ENCODE measurements at places on chromosomes 1 and 21.
A peak's percentile ranks its signal among the peaks of the same experiment; 100 is the strongest.

GRCh38 chr1:9814619-9815018 lies 9.1 kb downstream of the CLSTN1 start:
- no peak for DNase-seq

DNA sequence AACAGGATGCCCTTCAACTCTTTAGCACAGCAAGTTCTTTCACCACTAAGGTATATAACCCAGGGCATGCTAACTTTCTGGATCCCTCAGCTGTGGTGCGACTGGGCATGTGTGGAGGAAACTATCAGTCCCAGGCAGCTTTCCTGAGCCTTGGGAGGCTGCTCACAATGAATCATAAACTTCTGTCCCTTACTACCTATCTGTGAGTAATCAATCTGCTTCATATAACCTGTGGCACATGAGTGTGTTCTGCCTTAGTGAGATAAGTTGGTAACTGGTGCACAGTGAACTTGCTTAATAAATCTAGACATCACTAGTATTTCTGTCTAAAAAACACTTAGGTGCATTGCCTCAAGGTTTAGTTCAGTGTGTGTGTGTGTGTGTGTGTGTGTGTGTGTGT lies 158.0 kb downstream of the GPATCH2 start:
- DNase-seq = no peak

DNA sequence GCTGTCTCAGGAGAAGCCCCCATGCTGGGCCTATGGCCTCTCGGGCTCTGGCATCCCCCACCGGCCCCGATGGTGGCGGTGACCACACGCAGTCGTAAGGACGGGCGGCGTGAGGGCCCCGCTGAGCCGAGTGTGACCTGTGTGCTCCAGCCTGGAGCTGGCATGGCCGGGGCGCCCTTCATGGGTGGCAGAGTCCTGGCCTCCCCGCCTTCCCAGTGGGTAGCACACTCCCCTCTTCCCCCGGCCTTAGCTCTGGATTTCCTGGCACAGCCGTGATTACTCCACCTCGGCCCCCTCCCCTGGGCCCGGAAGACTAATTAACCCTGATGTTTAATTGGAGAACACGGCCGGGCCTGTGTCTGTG lies 44.6 kb downstream of the SLX9 start:
- no peak for DNase-seq

DNA sequence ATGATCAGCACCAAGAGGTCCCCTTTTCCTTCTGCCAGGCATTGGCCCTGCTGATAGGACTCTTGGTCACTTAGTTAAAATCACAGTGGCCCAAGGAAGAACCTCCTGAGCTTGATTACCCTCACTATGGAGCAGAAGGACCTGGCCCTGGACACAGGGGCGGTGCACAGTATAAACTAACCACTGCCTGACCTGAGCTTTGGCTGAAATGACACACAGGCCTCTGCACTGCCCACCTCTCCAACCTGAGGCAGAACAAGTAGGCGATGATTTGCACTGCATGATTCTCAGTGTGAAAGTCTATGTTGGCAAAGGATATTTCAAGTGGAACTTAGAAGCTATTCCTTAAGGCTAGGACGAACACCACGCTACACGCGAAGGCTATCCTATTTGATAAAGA lies 48.5 kb downstream of the CAPN2 start:
- no peak for DNase-seq

DNA sequence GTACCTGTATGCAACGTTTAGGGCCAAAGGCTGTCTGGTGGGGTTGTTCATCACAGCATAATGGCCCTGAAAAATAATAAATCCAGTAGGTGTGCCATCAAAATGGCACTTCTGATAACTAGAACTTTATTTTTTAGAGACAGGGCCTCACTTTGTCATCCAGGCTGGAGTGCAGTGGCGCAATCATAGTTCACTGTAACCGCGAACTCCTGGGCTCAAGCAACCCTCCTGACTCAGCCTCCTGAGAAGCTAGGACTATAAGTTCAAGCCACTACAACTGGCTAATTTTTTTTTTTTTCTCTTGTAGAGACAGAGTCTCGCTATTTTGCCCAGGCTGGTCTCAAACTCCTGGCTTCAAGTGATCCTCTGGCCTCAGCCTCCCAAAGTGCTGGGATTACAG lies 4.7 kb downstream of the SNAPIN start:
- DNase-seq = no peak

DNA sequence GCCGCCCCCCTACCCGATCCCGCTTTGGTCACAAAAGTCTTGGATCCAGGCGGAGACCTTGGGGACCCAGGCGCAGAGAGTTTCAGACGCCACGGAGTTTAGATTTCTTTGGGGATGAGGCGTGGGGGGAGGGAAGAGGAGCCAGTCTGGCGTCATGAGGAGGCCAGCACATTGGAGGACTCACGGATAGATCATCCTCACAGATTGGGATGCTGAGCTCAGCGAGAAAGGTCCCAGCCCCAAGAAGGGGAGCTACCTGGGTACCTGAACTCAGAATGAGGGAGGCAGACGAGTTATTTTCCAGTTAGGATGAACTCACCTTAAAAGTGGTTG lies 393 bp downstream of the ELAPOR1 start:
- DNase-seq = peak; percentile 55

GRCh38 chr1:236228411-236228810 lies 53.3 kb downstream of the ERO1B start:
- DNase-seq = no peak

DNA sequence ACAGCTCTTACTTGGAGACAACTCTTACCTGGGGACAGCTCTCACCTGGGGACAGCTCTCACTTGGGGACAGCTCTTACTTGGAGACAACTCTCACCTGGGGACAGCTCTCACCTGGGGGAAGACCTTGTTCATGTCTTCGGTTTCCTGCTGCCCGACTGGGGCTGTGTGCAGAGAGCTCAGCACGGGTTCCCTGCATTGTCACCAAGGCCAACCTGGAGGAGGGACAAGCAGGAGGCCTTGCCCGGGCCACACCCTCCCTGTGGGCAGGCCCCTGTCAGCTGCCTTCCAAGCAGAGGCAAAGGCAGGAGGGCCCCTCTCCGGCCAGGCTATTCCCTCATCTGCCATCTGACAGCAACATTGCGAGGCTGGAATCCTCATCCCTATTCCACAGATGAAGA lies at the start of gene LDLRAD1:
Gene LDLRAD1 (minus strand): TSS at position 208 of the 400 bp plus-strand sequence. CDS start 74 bp downstream, at position 134.
- DNase-seq = no peak

DNA sequence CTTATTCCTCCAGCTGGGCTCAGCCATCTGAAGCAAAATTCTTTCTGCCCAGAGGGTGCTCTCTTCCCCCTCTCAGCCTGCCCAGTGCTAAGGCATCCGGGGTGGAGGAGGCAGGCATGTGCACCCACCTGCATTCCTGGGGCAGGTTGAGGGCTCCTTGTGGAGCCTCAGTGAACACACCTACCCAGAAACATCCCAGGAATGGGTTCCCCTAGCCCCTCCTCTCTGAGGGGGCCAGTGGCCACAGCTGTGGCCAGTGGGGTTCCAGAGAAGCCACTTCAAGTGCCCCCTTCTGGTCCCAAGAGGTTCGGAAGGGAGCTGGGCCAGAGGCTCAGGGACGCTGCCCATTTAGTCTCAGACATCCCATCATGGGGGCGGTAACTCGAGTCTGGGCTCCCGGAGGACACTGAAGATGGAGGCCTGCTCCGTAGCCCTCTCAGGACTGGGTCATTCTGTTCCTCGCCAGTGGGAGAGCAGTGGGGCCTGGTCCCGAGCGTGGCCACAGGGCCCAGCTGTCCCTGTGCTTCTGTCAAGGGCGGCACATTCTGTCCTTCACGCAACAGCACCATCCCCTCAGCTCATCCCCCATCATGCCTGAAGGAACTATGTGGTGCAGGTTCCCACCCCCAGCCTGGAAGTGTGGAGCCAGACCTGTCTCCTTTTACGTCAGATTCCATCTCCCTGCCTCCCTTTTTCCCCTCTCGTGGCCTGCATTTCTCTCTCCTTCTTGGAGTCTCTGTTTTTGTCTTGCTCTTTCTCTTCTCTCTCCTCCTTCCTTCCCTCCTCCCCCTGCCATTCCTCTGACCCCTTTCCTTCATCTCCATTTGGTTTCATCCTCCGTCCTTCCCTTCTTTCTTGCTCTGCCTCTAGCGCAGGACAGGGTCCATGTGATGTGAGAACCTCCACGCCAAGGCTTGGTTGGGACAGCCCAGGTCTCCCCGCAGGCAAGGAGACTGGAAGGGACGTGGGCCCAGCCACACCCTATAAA lies 49.6 kb upstream of the KDM4A start:
- DNase-seq = peak; percentile 41

- DNase-seq = peak; percentile 66
These were observed 995 bp downstream of the ID3 start for GRCh38 chr1:23558140-23558871.

DNA sequence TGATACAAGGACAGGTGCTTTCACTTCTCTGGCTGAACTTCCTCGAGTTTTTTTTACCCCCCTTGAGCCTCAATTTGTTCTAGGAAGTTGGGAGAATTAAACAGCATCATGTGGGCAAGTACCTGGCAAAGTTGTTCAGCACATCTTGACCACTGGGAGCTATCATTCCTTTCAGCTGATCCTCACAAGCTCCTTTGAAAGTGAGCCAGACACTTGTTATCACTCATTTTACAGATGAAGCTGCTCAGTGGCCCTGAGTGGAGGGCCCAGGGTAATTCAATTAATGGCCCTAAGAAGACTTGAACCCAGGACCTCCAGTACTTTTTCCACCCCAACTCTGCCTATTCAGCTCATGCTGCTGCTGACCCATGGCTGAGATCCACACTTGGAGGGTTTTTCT lies 2.0 kb downstream of the RGS8 start:
- no peak for DNase-seq

GRCh38 chr1:40673452-40673851 lies 8.0 kb upstream of the RIMS3 start:
- no peak for DNase-seq

GRCh38 chr1:20732071-20732587 lies 374 bp downstream of the SH2D5 start:
- peak; percentile 92 for DNase-seq

- no peak for DNase-seq
These were observed 66.9 kb downstream of the PHTF1 start for GRCh38 chr1:113692342-113692741.

DNA sequence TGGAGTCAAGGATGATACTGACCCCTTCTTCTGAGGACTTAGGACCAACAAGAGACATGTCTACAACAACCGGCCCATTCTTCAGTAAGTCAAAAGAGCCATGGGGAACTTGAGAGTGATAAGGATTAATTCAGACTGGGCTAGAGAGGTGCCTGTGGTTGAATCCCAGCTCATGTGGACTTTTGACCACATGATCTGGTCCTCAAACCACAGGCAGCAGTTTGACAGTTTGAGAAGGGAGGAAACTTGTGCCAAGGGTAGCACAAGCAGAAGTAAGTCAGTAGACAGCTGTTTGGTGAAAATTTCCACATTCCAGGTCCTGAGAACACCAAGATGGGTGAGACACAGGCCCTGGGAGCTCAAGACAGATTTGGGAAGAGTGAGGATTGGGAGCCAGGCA lies 19.8 kb downstream of the SH3BP5L start:
- DNase-seq = no peak

- DNase-seq = no peak
These were observed 21.6 kb upstream of the GPR52 start for GRCh38 chr1:174426153-174426552.
